ENCODE measurements at places on chromosomes 3 and 15.

DNA sequence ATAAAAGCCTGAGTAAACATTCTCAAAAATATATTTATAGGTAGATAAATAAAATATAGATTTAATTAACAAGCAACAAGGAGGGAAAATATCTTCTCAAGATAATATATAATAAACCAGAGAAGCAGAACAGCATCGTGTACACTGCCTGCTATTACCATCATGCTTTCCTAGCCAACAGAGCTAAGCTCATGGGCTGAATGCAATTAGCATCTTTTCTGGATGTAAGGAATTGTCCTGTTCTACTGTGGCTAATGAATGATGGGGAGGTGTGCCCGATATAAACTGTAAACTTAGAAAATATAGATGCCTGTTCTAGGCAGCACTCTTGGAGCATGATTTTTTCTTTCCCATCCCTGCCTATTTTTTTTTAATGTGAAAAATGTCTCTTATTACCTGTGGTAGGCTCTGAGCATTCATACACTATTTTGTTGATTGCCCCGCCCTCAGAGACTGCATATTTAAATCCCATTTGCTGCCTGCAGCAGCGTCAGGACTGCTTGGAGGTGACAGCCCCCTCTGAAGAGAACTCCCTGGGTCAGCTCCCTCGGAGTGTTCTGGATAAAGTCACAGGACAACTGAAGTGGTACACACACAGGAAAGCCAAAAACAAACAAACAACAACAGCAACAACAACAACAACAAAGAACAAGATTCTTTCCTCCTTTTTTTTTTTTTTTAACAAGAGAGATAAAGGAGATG is 312.3 kb downstream of the SATB1 start:
- no peak for DNase-seq

DNA sequence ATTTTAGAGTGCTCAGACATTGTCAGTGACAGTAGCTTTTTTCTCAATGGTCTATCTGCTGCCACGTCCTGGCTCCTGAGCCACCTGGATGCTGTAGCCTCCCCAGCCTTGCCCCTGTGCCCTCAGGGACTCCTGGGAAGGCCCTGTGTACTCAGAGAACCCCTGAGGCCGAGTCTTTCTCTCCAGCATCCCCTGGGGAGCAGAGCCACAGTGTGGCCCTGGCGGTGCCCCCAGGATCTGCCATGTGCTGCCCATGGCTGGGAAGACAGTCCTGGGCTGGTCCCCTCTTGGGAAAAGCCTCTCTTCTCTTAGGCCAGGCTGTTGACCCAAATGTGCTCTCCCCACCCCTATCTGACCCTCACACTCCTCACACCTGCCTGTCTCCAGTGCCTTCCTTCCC is 5.0 kb downstream of the MYD88 start:
- DNase-seq = no peak

DNA sequence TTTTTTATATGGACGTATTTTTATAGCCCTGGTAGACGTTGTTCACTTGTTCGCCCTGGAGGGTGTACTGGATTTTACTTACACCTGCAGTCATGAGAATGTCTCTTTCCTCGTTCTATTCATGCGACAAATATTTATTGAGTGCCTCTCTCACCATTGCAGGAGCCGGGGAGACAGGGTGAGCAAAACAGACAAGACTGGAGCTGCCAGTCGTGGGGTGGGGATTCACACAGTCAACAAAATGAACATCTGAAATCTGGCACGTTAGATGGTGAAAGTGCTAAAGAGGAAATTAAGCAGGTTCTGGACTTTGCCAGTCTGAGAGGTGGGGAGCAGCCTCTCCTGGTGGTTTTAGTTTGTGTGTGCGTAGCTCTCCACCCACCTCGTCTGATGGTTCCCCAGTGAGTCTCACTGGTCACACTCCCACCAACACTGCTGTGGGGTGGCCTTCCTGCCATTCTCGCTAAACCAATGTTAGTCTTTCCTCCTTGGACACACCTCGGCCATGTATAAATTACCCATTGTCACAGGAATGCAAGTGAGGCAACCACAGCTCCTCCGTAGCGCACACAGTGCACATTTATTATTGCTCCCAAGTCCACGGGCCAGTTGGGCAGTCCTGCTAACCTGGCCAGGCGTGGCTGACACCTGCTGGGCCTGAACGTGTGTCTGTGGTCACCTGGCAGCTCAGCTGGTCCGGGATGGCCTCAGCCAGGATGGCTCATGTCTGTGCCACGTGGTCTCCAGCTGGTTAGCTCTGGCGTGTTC is 31.5 kb downstream of the FBLN2 start:
- no peak for DNase-seq

DNA sequence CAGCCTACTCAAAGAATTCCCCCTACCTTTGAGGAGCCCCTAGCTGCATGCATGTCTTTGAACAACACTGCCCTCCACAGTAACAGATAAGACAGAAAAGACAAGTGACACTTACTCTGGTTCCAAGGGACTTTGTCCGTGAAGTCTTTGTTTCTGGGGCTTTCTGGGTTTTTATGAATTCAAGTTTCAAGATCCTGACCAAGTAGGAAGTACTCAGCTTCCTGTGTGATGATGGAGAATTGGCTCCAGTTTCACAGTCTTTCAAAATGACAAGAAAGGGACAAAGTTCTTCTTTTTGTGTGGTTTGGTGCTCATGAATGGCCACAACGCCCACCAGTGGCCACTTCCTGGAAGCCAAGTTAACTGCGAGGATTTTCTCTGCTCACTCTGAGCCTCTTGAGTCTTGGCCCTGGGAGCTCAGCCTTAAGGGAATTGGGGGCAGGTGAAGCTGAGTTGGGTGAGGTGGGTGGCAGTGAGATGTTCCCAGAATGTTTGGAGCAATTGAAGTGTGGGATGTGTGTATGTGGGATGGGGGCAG is at the start of gene CCR1:
TSS of gene CCR1 (minus strand) at position 147 of the 538 bp plus-strand sequence. CDS start 4,000 bp downstream, outside the sequence.
- peak; percentile 51 for DNase-seq

DNA sequence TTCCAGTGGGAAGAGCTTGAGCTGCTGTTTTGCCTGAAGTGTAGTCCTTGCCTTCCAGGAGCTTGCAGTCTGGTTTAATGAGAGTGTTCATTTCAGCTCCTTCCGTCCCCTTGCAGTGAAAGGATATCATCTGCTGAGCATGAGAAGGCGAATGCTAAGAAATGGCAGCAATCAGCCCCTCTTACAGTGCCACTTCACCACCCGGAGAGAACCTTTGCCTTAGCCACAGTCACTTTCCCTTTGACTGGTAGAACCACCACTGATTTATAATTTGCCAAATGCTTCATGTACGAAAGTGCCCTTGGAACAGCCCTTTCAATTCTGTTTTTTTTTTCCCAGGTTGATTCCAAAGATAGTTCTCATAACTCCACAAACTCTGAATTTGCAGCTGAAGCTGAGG is 11.5 kb downstream of the TATDN2 start:
- no peak for DNase-seq

DNA sequence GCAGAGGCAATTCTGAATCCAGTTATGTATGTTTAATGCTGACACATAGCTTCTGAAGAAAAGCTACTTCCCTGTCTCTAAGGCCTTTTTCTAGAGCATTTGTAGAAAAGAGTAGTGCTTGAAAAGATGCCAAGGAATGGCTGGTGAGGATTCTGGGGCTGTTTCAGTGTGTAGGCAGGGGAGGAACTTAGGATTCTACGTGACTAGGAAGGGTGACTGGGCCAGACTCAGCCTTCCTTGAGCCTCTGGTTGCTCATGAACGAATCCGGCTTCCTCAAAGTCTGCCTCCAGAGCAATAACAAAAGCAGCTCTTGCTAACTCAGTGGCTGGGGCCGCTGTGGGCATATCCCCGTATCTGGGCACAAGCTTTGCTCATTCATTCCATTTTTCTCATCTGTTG is 104.8 kb upstream of the WNT5A start:
- DNase-seq = no peak

- no peak for DNase-seq
Measured at GRCh38 chr15:58551084-58551763, 119.4 kb downstream of the LIPC start.

GRCh38 chr3:38647217-38647970 is 2.1 kb downstream of the SCN5A start:
- DNase-seq = no peak

- DNase-seq = no peak
Measured at GRCh38 chr3:63192248-63192647, 85.9 kb upstream of the SYNPR start.

GRCh38 chr15:68252925-68253534 is 23.5 kb upstream of the CLN6 start:
- no peak for DNase-seq

DNA sequence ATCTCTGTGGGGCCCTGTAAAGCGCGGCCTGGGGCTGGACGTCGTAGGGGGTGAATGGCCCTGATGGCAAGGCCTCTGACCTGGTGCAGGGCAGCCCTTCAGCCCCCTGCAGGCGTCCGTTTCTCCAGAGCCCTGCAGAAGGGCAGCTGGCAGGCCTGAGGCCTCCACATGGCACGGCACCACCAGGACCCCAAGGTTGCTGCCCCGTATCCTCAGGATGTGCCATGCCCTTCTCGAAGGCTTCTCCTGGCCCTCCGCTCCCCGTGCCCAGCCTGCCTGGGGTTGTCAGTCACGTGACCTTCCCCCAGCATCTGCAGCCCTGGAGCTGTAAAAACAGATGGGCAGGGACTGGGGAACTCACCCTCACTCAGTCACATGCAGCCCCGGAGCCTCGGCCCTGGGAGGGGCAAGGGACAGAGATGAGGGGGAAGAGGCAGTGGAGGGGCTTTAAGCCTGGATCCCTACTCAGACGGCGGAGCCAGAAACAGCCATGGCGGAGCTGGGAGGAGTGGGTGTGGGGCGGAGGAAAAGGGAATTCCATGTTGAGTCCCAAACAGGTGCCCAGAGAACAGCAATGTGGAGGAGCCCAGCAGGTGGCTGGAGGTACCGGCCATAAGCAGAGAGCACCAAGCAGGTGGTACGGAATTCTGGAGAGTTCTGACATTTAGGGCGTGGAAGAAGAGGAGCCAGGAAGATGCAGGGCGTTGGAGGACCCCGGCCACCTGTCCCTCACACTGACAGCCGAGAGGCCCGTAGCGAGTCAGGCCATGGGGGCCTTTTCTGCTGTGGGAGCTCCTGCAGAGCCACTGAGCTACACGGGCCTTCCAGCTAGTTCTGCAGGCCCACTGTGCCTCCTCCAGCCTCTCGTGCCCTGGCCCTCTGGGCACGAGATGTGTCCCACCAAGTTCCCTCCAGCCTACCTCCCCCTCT is 193.1 kb downstream of the XXYLT1 start:
- no peak for DNase-seq

GRCh38 chr3:148847351-148847750 is 17.7 kb upstream of the CPA3 start:
- DNase-seq = no peak

GRCh38 chr3:138608322-138609135 is at the start of gene FAIM:
TSS of gene FAIM (plus strand) at chr3:138608771. CDS start at chr3:138619727, 10,956 bp downstream.
- peak; percentile 74 for DNase-seq

- no peak for DNase-seq
Measured at GRCh38 chr3:74532446-74532845, 82.0 kb downstream of the CNTN3 start.

GRCh38 chr3:110479731-110480130 is 591.9 kb upstream of the NECTIN3 start:
- no peak for DNase-seq

- DNase-seq = no peak
Measured at GRCh38 chr15:37793851-37794250, 140.6 kb upstream of the TMCO5A start.

Measured in activated CD4-positive, CD25-positive, alpha-beta regulatory T cell treated with anti-CD3 and anti-CD28 coated beads, Interleukin-2, amount 50 U/mL, for 72 hours (primary cell).